Activated CD4-positive, alpha-beta memory T cell treated with anti-CD3 and anti-CD28 coated beads, Interleukin-2, amount 10 ng/mL, durations not matched to agents 7 days and 5 days (primary cell): ENCODE measurements at places on chromosomes 1 and 21. TPM values are rescaled to one million over a fixed set of nuclear protein-coding genes. Genes with fewer than 3 reads are reported as not detected.

Gene PDPN
- total RNA-seq = not detected

Gene KLHDC9
- total RNA-seq = 1.2 TPM

Gene FAM110D
- total RNA-seq = not detected

Gene OR10Z1
- total RNA-seq = not detected

Gene SLC25A33
- 3.0 TPM for total RNA-seq

Gene CITED4
- total RNA-seq = 6.9 TPM

Gene SEMA4A
- total RNA-seq = 20.8 TPM

Gene MX2
- total RNA-seq = 167 TPM

Gene LAD1
- not detected for total RNA-seq

Gene PLA2G2C
- 0.18 TPM for total RNA-seq

Gene CAMK2N1
- total RNA-seq = 0.88 TPM

Gene CFAP45
- total RNA-seq = 1.0 TPM

Gene KCNA2
- total RNA-seq = 5.9 TPM
